ENCODE measurements at places on chromosomes 2 and 18.
A peak's percentile ranks its signal among the peaks of the same experiment; 100 is the strongest.

- peak; percentile 94 for DNase-seq
Observed at GRCh38 chr18:45169610-45170009, 445.7 kb upstream of the SLC14A2 start.

DNA sequence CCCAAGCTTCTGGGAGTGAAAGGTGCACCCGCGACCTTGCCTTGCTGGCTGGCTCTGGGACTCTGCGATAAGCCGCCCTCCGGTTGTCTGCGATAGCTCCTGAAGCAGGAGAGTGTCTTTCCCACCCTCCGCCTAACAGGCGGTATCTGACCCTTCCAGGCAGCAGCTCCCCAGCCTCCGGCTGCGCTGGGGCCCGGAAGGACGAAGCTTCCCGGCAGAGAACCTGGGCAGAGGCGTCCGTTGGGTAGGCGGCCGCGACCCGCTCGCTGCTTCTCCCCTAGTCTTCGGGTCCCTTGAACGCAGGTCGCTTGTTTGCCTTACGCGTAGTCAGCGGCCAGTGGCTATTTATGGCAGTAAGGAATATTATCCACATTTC lies 446 bp upstream of the RHBDD1 start:
- peak; percentile 27 for DNase-seq

DNA sequence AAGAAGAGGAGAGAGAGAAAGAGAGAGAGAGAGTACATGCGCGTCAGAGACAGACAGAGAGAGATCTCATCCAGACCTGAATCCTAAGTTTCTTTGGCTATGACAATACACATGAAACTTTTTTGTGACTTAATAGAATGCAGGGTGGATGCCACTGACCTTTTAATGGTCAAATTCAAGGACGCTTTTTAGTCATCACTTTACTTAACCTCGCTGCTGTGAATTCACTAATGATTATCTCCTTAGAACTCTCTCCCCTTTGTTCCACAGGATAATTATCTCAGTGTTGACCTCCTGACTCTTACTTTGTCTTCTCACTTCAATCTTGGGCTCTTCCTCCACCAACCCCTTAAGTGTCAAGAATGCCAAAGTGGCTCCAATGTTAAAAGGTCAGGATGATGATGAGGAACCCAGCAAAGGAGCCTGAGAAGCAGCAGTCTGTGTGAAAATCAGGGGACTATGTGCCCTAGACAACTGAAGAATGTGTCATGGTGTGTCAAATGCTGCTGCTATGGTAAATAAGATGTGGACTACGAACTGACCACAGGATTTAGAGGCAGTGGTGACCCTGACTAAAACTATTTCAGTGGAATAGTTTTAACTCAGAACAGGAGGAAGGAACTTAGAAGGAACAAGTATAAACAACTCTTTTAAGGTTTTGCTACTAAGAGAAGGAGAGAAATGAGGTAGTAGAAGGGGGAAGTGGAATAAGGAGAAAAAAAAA lies 382.1 kb downstream of the ZEB2 start:
- peak; percentile 60 for DNase-seq

DNA sequence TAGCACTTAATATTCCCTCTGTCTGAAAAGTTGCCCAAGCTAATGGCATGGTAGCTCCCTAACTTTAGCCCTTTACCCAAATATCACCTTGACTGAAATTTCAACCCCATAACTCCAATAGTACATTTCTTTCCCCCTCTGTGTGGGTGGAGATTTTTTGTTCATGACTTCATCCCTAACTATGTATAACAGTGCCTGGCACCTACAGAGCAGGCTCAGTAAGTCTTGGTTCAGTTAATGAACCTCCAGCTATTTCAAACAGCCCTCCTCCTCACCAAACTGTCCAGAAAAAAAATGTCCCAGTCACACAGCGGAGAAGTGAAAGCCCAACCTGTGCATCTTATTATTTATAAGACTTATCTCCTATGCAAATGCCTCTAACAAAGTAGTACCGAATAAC lies 18.6 kb downstream of the BUB1 start:
- DNase-seq: peak; percentile 86

GRCh38 chr2:70214953-70215549 lies 24.2 kb upstream of the C2orf42 start:
- DNase-seq: peak; percentile 90

- DNase-seq: peak; percentile 27
Observed at GRCh38 chr2:150581717-150582472, 94.4 kb upstream of the RND3 start.

GRCh38 chr2:135607561-135607960 lies 76.3 kb downstream of the R3HDM1 start:
- peak; percentile 49 for DNase-seq

- DNase-seq: peak; percentile 91
Observed at GRCh38 chr2:217160103-217160743, 300.4 kb upstream of the TNP1 start.

DNA sequence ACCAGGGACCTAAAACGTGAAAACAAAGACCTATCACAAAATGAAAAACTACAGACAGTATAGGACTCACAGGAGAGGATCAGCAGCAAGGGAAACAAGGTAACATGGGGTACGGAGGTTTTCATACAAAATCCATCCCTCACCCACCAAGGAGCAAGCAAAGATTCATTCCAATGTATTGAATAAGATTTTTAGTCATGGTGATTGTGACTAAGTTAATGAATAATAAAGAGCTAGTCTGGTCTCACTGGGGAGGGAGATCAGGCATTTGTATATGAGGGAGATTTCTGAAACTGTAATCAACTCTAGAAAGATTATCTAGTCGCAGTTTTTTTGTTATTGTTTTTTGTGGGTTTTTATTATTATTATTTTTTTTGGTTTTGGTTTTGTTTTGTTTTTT lies 336.5 kb upstream of the MMADHC start:
- DNase-seq: peak; percentile 21

- no peak for DNase-seq
Observed at GRCh38 chr2:120251078-120251477, 1.6 kb upstream of the RALB start.

DNA sequence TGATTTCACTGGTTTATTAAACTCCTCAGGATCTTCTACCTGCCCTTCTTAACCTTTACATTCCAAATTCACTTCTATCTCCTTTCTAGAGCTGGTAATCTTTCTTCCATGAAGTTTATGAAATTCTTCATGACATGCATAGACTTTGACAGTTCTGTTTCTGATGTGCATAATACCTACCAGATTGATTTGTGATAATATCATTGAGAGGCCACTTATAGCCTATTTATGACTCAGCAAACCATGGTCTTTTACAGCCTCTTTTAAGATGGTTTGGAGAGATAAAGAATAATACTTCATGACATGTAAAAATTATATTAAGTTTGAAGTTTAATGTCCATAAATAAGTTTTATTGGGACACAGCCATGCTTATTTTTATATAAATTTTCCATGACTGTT lies 14.0 kb downstream of the SCN2A start:
- DNase-seq: no peak

DNA sequence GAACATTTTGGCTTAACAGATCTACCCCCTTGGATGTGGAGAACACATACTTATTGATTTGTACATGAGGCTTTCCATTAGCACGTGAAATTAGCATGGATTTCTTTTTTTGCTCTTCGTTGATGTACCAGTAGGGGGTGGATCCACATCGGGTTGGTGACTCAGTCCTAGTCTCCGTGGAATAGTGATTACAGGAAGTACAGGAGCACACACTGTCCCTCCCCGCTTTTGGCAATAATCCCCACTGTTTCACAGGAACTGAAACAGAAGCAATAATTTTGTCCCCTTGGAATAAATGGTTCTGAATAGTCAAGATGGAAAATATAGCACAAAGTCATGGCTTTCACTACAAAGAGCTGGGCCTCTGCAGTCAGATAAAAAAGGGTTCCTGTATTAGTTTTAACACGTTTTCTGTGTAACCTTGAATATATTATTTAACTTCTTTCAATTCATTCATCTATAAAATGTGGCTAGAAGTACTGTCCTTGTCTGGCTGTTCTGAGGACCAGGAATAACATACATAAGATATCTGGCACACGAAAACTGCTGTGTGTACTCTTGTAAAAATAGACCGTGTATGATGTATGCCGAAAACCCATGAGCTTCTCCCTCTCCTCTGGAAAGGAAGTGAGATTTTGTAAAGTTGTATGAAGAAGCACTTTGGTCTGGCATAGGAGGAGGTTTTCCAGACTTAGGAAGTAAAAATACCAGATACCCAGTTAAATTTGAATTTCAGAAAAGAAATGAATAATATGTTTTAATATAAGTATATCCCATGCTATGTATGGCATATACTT lies 229.2 kb downstream of the GALR1 start:
- no peak for DNase-seq

GRCh38 chr2:96510931-96511595 lies 5.9 kb upstream of the NEURL3 start:
- no peak for DNase-seq

- no peak for DNase-seq
Observed at GRCh38 chr18:78602430-78602829, 377.2 kb upstream of the SALL3 start.

- no peak for DNase-seq
Observed at GRCh38 chr2:5026571-5027234, 665.5 kb upstream of the SOX11 start.

GRCh38 chr2:50443868-50444630 lies 587.9 kb downstream of the NRXN1 start:
- peak; percentile 1 for DNase-seq

DNA sequence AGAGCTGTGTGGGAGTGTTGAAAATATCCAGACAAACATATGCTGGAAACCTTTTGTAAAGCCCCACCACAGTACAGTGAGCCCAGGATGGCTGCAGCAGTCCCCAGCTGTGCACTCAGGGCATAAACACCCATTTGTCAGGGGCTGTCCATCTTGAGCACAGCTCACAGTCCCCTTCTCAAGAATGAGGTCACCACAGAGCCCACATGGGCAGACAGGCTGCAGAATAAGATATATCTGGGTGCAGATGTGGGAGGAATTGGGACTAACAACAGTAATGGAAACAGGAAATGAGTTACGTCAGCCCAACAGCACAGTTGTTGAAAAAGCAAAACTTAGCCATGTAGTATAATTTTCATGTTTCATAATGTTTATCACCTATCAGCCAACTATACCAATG lies 219.6 kb downstream of the ETAA1 start:
- peak; percentile 92 for DNase-seq

DNA sequence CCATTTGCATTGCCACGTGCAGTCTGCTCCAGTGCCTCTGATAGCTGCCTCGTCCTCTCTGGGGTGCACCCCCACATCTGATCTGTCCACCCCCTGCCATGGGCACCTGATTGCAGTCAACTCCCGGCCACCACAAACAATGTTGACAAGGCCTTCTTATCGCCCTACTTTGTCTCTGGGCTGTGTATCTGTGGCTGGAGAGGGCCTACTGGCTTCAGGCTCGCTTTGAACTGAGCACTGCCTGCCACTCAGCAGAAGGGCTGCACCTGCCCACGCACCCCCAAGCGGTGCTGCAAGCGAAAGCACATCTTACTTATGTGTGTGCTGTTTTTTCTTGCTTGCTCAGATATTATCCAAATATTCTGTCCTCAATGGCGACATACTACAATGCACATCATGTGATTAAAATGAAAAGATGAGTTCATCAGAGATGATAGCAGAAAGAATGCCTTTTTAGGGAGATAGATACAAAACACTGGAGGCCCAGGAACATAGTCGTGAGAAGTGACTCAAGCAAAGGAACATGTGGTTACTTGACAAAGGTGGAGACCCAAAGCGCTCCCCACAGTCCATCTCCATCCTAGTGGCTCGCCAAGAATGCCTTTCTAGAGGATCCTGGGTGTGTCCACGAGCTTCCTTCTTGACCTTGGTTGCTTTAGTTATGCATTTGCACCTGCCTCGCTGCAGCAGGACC lies 28.8 kb downstream of the FBLN7 start:
- DNase-seq: no peak

- DNase-seq: no peak
Observed at GRCh38 chr2:145849466-145849865, 1329.5 kb upstream of the ZEB2 start.

DNA sequence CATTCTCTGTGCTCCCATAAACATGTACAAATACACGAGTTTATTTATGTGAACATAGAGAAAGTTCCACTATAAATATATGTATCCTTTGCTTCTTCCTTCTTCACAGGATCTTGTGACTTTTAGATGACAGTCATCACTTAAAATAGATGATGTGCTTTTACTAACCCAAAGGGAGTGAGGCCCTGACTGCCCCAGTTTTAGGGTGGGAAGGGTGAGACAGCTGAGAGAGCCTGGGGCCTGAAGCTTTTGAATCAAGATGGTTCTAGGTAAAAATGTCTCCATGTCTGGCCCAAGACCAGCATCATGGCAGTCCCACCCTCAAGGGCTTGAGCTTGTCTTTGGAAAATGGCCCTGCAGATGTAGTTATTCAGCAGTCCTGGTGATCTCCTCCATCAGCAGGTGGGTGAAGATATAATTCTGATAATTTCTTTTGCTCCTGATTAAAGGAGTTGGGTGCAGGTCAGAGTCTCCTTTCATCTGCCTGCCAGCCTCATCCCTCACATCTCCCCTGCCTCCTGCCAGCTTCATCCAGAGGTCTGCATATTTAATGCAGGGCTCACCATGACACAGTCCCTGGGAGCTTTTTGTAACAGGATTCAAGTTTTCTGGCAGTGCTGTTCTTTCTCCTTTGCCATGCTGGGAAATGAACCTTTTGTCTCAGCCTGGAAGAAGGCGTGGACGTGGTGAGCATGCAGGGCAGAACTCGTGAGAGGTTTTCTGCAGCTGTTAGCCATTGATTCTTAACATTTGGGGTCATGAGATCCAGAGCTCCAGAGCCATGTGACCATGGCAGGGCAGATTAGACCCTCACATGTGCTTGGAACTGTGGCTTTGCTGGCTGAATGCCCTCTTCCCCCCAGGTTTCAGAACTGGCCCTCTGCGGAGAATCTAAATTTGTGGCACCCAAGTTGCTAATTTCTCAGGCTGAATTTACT lies 2.7 kb downstream of the HRH4 start:
- DNase-seq: no peak

- no peak for DNase-seq
Observed at GRCh38 chr2:64115808-64116598, 28.2 kb downstream of the PELI1 start.

- peak; percentile 62 for DNase-seq
Observed at GRCh38 chr2:215290980-215291599, 20.8 kb upstream of the ATIC start.

- no peak for DNase-seq
Observed at GRCh38 chr2:186725783-186726182, 31.9 kb downstream of the FAM171B start.

DNA sequence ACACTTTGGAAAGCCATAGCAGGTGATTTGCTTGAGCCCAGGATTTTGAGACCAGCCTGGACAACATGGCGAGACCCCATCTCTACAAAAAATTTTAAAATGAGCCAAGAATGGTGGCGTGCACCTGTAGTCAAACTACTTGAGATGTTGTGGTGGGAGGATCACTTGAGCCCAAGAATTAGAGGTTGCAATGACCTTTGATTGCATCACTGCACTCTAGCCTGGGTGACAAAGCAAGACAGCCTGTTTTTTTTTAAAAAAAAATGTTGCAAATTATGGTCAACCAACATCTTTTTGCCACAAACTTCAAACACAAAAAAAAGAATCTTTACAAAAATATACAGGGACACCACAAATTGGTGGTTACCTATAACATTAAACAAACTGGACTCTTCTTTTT lies 40.3 kb downstream of the MEX3C start:
- DNase-seq: no peak

Measured in amniotic epithelial cell (primary cell).